ENCODE measurements at places on chromosomes 2 and 18. TPM values are rescaled to one million over a fixed set of nuclear protein-coding genes. Genes with fewer than 3 reads are reported as not detected.

DNA sequence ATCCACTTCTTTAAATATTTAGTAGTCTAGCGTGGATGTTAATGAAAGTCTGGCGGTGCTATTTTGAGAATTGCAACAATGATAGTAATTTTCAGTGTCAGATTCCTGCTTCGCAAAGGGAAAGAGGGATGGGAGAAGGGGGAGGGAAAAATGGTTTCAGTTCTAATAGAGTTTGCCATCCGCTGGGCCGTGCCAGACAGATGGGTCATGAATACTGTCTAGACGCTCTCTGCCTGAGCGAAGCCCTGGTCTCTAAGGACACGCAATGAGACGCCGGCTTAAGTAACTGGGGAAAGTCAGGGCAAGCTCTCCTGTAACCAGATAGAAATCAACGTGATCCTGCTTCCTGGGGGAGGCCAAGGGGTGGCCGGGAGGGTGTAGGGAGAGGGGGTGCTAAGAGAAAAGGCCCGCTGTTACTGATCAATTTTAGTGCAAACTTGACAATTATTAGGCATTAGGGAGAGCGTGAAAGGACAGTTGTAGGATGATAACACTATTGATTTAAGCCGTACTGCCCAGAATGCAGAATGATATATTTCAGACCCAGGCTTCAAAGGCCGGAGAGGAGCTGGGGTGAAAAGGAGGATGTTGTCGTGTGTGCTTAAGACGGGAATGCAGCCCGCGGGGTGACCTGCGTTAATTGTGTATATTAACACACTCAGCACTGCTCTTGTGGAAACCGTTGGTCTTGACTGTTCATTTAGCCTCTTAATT is 229.2 kb downstream of the LDLRAD4 start:
- peak; percentile 61 for DNase-seq

DNA sequence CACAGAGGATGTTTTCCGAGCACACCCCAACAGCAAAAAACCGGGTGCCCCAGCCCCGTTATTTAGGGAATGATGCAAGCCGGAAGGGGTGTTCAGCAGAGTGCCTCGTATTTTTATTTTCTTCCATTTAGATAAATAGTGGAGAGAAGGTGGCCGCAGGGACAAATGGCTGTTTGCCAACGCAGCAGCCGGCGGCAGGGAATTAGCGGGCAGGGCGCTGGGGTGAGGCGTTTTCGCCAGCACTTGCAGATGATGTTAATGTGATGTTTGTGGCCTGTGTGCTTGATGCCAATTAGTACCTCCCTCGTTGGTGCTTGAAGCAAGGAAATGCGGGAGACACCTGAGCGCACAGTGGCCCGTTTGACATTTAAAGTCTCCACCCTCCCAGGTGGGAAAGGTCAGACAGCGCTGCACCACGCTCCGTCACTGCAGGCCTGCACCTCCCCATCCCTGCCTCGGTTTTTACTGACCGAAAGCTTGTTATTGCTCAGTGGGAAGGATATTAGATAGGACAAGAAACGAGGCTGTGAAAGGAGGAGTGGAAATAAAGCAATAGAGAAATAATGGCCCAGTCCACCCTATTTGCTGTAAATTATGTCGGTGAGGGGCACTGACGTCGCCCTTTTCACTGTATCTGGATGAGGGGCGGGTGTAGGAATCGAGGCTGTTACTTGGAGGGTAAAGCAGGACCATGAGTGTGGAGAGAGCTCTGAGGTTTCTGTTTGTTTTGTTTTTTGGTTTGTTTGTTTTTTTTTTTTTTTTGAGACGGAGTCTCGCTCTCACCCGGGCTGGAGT is 39.1 kb downstream of the NFATC1 start:
- DNase-seq = no peak

DNA sequence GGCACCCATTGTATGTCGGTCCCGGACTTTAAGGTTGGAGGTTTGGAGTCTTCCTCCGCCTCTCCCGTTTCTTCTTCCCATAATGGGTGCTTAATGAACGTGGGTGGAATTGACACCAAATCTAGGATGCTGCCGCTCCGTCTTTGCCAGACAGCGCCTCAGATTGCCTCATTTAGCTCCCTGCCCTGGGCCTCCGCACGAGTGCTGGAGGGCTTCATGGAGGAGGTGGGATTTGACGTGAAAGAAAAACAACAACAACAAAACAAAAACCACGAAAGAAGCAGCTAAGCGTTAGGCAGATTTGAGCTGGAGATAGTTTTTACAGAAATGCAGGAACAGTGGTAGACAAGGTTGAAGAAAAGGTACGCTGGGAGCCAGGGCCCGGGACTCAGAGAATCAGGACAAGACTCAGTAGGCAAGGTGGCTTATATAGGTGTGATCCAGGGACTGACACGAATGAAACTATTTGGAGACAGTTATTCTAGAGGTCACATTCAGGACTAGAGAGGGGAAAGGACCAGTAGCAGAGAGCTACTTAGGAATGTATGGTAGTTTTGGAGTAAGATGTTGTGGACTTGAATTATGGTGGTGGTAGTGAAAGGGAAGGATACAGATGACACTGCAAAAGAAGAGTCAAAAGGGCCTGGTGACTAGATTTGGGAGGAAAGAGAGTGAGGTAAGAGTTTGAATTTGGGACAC is 605 bp downstream of the ZNF2 start:
- DNase-seq = no peak

- DNase-seq = no peak
These were observed 28.8 kb downstream of the SP140 start for GRCh38 chr2:230254152-230254881.

DNA sequence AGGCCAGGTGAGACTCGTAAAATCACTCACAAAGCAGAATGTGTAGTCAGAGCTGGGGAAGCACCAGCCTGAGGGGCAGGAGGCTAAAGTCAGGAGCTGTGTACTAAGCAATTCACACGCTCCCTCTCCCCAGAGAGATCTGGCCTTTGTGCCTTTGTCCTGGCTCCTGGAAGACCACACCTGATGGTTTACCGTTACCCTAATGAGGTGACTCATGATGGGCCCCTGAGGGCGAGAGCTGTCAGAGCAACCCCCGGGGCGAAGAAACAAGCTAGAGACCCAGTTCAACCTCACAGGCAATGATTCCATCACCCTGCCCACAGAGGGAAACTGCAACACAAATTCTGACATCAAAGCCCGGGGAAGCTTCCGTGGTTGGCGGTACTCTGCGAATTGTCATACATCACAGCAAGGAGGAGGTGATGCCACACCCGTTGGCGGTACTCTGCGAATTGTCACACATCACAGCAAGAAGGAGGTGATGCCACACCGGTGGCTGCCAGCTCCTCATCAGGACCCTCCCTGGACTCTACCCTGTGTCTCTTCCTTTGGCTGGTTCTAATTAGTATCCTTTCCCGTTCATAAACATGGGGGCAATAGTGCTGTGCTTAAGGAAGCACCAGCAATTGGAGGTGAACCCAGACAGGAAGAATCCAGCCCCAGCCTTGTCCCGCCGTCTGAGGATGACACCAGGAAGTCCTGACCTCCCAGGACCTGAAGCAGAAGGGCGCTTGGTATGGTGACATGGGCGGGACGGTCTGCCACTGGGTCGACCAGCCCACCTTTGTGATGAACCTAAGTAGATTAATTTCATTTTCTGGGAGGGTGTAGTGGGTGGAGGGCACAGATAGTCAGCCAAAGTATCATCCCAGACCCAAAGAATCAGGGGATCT is 30.5 kb downstream of the B3GNT7 start:
- no peak for DNase-seq

GRCh38 chr2:196241175-196241574 is 69.8 kb upstream of the STK17B start:
- no peak for DNase-seq

- DNase-seq = no peak
These were observed 226.3 kb upstream of the SPOPL start for GRCh38 chr2:138275292-138275690.

DNA sequence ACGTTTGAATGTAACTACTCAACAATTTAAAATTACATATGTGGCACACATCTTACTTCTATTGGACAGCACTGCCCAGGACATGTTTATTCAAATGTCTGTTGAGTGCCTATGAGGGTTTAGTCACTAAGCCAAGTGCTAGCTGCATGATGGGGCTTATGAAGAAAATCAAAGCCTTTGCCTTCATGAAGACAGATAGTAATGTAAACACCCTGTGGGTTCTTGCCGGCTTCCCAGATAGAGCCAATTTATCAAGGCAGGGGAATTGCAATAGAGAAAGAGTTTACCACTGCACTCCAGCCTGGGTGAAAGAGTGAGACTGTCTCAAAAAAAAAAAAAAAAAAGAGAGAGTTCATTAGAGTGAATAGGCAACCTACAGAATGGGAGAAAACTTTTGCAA is 43.7 kb upstream of the NEB start:
- DNase-seq = no peak

DNA sequence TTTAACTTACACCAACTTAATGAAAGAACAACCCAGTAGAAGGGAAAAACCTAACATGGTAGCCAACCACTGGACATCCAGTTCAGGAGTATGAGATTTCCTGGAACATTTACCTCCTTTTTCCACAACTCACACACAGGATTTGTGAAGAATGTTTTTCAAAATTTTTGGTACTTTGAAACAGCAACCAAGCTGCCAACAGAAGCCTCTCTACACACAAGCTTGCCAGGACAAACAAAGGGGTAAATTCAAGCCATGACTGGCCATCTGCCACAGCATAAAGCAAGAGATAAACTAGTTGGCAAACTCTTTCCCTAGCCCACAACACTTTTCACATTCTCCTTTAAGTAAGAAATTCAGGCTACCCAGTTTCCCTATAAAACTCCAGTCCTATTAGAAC is 21.4 kb downstream of the MGAT4A start:
- DNase-seq = peak; percentile 57

DNA sequence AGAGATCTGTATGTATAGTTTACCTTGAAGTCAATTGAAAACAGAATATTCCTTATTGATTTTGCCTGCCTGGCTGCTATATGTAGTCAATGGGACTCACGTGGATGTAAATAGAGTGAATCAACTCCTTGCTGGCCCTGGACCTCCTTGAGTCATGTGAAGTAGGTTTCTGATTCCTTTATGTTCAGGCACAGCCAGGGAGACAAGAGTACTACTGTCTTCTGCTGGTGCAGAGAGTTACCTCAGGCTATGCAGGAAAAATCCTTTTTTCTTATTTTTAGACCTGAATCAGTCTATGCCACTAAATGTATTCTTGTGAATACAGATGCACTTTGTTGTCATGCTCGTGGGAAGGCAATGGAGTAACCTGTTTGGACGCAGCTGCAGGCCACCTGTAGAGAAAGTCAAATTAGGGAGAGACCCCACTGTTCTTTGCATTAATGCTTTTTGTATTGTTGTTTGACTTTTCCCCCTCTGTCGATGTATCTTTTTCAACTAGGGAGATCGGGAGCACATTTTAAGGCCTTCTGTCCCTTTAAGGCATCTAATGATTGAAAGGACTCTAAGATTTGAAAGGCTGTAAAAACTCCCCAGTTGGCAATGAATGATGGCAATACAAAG is 473.9 kb downstream of the ARHGAP15 start:
- no peak for DNase-seq

GRCh38 chr2:170610615-170611014 is 104.5 kb upstream of the SP5 start:
- no peak for DNase-seq

DNA sequence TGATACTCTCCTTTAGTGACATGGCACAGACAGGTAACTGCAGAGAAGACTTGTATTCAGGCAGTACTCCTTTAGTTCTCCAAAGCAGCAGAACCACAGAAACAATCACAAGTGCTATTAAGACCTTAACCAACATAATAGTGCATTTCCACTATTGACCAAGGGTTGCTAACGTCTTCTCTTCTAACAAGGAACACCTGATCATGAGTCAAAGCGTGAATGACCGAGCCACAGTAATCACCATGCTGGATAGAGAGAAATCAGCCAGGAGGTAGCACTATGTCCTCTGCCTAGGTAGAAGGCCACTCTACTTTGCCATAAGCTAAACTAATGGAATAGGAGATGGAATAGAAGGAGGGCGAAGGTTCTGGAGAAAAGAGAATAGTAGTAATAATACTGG is 161.0 kb downstream of the ANKRD44 start:
- no peak for DNase-seq

DNA sequence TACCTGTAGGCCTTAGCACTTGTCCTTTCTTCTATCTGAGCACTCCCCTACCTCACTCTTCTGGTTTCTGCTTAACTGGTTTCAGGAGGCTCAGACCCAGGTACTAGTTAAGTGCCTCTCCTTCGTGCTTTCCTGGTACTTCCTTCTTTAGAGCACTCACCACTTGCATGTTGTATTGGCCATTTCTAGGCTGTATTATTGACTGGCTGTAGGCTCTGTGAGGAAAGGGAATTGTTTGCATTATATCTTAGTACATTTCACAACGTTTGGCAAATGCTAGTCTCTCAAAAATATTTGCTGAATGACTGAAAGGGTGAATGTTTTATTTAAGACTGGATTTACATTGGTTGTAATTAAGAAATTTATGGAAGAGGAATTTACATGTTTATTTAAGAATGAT is 36.0 kb upstream of the SCN1A start:
- DNase-seq = no peak

- no peak for DNase-seq
These were observed 484.0 kb downstream of the SATB2 start for GRCh38 chr2:198973785-198974184.

- no peak for DNase-seq
These were observed 25.4 kb downstream of the NOP58 start for GRCh38 chr2:202290970-202291369.

The AKAIN1 gene
- not detected for total RNA-seq

The MYL12A gene
- 1,097 TPM for total RNA-seq

The MARCO gene
- total RNA-seq = not detected

The B3GNT7 gene
- 0.18 TPM for total RNA-seq

The CLEC4F gene
- total RNA-seq = 0.18 TPM

The ATP6V1B1 gene
- total RNA-seq = not detected

The TPO gene
- total RNA-seq = not detected
